ENCODE measurements at places on chromosomes 3 and 15. TPM values are rescaled to one million over a fixed set of nuclear protein-coding genes. Genes with fewer than 3 reads are reported as not detected.

DNA sequence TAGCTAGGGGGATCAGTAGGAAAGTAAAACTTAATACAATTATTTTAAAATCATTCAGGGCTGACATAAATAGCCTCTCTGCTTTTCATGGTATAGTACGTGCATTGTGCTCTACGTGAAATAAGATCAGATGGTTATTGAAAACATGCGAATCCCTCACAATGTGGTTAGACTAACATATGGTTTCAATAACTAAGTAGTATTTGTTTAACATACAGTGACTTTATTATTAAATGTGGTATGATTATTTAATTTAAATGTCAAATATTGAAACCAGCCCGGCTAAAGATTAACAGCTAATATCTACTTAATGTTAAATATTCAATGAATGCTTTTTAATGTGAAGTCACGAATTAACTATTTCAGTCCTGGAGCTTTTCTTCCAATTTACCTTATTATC is 473.9 kb upstream of the THBS1 start:
- DNase-seq: no peak

- DNase-seq: no peak
Observed at GRCh38 chr3:25294169-25294805, 133.8 kb upstream of the RARB start.

PLA2G4D gene
- total RNA-seq: not detected

DNA sequence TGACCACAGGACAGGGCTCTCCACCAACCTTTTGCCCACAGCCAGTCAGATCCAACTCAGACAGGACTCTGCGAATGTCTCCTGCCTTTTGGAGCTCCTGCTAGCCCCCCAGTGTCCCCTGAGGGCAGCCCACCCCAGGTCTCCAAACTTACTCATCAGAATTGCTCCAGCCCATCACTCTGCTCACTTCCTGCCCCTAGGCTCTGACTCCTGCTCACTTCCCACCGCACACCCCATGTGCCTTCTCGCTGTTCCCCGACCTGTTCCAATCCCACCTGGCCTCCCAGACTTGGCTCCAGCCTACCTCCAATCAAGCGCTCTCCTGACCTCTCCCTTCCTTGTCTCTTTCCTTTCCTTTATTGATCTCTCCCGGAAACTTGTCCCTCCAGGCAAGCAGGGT is 5.9 kb upstream of the STRA6 start:
- DNase-seq: no peak

GRCh38 chr15:68201879-68202261 is 3.3 kb downstream of the CALML4 start:
- DNase-seq: no peak

DNA sequence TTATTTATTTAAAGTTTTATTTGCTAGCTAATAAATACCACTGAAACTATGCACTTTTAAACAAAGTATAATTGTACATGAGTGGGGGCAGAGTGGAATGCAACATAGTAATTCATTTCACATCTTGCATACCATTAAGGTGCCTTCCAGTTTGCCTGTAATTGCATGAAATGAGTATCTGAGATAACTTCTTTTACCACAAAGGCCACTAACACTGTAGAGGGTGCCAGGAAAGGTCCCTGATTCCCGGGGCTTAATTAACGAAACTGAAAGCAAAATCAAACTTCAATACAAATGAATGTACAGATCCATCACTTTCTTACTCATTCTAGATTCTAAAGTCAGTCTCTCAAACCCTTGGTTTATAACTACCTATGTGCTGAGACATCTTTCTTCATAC is 2.1 kb downstream of the CD47 start:
- DNase-seq: no peak

MESP1 gene
- 2.1 TPM for total RNA-seq

GCSAM gene
- 0.22 TPM for total RNA-seq
